ENCODE measurements at places on chromosomes 5 and 9.

- no peak for DNase-seq
Measured at GRCh38 chr9:124831642-124832364, 21.5 kb upstream of the WDR38 start.

DNA sequence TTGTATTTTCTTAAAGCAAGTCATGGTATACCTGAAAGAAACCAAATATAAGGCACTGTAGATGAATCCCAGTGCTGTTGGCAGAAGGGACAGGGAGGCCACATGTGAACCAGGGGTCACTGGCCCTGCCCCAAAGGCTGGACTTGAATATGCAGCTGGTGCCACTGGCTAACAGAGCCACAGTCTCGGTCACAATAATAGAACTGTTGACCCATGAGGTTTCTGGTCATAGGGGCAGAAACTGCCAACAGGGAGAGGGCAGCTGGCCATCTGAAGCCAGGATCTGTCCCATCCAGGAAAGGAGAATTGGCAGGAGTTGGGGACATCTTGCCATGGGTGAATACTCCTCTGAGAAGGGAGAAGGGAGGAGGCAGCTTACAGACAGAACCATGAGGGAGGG, 31.9 kb downstream of the PALM2AKAP2 start:
- DNase-seq = no peak

- peak; percentile 46 for DNase-seq
Measured at GRCh38 chr9:5920860-5921328, 30.2 kb downstream of the MLANA start.

DNA sequence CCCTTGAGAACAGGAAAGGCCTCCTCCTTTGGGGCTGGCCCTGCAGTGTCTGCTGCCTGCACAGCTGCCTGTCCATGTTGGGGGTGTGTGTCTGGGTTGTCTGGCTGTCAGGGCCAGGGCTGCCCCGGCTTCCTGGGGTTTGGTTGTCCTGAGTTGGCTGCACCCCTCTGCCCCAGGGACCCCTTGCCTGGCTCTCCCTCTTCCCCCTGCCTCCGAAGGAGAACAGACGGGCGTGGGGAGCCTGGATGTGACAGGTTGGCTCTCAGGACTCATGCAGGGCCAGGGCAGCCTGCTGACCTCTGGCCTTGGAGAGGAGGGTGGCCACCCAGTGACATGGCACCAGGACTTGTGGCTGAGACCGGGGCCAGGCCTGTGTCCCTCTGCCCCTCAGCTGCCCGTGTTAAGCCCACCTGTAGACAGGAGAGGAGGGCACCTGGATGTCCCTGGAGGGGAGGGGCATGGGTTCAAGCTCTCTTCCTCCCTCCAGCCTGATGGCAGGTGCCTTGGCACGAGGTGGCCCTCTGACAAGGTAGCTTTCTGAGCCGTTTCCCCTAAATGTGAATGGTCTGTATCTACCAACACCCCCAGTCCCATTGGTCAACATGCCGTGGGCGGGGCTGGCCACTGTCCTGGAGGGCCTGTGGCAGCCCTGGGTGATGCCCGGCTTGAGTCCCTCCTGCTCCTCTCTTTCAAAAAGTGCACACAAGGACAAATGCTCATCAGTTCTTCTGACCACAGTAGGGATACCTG, 34.9 kb downstream of the WNK2 start:
- DNase-seq = no peak

DNA sequence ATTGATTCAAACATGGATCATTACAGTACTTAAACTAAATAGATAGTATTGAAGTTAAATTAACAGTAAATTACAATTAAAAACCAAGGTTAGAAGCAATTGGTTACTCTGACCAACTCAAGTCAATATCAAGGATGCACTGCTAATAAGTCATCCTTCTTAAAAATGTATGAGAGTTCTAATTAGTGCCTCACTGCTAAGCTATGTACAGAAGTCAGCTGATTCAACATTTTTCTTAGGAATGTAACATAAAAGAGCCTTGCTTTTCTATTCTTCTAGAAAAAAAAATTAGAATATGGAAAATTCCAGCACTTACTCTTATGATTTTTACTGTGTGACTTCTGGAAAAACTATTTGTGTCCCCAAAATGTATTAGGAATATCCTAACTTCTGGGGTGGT, 75.7 kb upstream of the FBN2 start:
- no peak for DNase-seq

DNA sequence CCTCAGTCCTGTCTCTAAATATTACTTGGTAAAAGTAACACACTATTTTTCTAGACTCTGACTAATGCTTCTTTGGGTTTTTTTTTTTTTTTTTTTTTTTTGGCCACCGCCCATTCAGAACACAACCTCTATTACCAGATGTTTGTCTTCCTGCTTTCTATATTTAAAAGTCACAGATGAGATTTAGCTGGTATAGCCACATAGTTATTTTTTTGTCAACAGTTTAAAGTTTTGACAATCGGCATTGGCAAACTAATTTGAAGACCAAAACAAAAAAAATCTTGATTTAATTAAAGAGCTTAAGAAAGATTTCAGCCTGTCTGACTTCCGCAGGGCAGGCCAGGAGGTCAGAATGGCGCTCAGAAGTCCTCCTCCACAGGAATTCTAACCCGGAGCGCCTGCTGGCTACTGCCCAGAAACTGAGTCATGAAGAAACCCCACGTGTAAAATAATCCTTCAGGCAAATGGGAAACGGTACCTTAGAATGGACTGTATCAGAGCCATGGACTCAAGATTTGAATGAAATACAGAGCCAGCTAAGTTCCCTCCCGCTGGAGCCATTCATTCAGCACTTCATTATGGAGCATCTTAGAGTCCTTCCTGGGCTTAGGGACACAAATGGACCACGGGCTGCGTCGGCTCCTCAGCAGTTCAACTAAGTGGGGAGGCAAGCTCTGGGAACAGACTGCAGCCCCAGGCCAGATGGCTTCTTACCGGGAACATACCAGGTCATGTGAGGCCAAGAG, 55.6 kb downstream of the PTPDC1 start:
- no peak for DNase-seq

- DNase-seq = no peak
Measured at GRCh38 chr9:19498015-19498414, 89.2 kb downstream of the ACER2 start.

- DNase-seq = no peak
Measured at GRCh38 chr5:32506799-32507198, 62.3 kb upstream of the ZFR start.

- peak; percentile 93 for DNase-seq
Measured at GRCh38 chr5:43556857-43557542, at the start of gene PAIP1. Gene PAIP1, minus strand, starts transcription at chr5:43557077. Its CDS starts 231 bp downstream, at chr5:43556846.

DNA sequence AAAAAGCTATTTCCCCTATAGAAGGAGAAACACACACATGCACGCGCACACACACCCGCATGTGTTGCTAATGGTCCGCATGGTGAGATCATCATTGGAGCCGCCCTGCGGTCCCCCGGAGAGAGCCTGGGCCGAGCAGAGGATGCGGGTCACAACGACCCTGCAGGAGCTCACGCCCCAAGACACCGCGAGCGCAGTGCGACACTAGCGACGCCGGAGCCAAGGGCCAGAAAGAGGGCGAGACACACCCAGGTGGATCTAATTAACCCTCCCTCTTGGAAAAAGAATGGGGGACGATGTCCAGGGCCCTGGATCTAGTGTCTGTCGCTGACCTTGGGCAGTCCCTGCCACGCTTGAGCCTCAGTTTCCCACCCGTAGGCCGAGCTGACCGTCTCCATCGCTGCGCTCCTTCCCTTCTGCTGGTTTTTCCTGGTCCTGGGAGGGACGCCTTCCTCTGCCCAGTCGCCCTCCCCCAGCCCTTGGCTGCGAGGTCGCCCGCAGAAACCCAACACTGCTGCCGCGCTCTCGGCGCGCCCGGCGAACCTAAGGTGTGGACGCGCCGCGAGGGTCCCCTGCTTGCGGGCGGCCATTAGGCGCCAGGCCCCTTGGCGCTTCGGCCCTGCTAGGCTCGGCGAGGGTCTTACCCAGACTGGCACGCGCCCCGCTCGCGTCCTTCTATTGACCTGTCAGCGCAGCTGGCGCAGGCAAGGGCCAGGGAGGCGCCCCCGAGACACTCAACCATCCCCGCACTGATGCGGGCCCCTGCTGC, 47.5 kb upstream of the RNF20 start:
- peak; percentile 4 for DNase-seq

DNA sequence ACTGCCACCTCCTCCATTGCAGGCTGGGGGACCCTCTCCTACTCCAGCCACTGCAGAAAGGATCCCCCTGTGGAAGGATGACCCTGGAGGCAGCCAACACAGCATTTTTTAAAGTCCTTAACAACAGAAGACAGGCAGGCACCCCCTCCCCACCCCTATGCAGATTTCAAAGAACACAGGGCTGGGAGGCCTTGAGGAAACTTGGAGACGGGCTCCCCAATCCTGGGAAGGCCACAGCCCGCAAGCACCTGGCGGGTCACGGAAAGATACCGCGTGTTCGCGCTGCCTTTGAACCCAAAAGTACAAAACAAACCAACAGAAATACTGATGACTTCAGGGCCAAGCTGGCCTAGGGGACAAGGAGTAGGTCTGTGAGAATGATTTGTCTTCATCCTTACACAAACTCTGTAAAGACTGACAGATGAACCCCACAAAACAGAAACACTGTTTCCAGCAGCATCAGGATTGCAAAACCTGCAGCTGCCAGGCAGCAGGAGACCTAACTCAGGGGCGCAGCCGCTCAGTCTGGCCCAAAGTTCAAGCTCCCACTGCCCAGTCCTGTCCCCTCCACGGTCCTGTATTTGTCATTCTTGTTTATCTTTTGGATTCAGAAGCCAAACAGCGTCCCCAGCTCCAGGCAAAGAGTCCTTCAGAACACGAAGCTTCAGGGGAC, 13.8 kb downstream of the VAV2 start:
- no peak for DNase-seq

GRCh38 chr5:78886341-78887230, 98.5 kb downstream of the ARSB start:
- DNase-seq = no peak

GRCh38 chr9:133979273-133979920, 12.7 kb downstream of the VAV2 start:
- DNase-seq = peak; percentile 66

DNA sequence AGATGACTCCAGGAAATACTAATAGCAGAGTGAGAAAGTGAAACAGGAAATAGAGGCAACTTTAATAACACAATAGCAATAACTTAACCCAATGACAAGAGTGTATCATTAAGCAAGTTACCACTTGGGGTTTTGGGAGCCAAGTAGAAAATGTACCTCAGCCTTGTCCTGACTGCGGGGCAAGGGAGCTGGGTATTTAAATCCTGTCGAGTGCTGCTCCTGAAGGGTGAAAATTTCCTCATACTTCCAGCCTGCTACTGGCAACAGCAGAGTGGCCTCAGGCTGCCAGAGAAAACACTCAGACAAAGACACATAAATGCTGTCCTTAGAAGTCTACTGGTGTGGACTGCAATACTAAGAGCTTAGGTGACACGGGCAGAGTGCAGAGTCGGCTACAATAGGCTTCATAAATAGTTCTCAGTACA, 112.5 kb upstream of the EMB start:
- no peak for DNase-seq

DNA sequence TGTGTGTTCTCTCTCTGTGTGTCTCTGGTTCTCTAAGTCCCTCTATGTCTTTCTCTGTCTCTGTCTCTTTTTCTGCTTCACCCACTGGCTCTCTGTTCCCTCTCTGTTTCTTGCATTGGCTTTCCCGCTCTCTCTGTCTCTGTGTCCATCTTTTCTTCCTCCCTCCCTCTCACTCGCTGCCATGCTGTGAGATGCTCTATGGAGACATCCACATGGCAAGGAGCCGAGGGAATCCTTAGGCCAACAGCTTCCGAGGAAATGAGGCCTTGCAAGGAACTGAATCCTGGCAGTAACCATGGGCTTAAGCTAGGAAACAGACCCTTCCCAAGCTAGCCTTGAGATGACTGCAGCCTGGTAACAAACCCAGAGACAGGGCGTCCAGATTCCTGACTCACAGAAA, 117.3 kb downstream of the BRINP1 start:
- no peak for DNase-seq

DNA sequence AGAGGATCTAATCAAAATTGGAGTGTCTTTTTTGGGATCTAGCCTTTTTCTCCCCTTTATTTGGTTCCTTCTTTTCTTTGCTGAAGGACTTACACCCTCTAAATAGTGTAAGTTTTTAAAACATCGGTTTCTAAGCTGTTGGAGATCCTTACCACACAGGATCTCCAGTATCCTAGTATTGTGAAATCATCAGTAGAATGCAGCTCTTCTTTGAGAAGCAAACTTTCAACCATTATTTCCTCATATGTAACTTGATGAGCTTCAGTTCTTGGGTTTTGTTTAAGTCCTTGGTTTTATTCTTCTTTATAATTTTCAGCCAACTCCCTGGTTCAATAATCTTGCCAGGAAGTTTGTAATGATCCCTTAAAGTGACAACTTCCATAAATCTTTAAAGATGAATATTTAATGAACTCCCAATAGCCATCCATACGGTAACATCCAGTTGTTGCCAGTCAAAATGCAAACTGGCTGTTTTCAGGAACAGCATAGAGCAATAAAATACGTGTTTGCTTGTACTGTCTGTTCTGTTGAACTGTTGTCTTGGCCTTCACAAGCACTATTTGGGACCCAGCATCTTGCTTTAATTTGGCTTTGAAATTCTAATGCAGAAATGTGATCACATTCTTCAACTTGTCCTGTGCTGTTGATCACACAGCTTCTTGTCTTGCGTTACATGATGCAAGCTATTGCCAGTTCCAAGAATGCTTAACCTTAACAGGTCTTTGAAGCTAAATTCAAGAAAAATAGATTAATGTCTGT, 34.8 kb upstream of the TTC23L start:
- no peak for DNase-seq

- DNase-seq = no peak
Measured at GRCh38 chr9:116460026-116460425, 227.1 kb upstream of the TRIM32 start.

DNA sequence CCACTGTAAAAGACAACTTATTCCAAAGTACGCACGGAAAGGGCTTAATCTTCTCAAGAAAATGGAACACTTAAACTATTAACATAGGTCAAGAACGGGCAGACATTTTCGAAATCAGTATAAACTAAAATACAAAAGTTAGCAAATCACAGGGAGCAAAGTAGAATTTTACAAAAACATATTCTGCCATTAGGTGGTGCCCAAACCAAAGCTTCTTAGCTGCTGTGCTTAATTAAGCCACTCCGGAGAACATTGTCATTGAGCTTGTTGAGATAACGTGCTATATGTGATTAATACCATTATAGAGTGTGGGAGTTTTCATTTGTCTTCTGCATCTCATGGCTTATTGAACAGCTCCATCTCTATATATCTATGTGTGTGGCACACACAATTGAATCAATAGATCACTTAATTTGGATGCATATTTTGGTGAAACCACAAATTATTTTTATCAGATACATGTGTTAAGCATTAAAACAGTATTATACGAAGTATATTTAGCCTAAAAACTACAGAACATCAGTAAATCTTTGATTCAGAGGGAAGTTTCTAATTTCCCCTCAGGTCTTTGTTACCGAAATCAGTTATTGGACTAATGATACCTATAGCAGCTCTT, 23.4 kb downstream of the UBLCP1 start:
- DNase-seq = no peak

DNA sequence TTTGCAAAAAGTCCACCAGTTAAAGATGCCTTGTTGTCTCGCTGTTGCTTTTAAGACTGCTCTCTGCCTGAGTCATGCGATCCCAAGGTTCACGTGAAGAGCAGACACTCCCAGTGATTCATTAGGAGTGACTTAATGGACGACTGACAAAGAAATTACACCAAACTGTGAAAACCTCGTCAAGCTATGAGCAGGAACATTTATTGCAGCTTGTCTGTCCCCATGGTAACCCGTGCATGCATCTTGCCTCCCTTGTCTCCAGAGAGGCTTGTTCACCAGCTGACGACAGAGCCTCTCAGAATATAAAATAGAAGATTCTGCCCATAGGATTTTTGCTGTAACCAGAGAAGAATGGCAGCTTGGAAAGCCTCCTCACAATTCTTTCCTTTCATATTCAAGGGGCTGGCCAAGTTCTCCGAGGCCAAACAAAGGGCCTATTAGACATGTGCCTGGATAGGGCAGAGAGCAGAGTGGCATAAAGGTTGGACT, 352.7 kb downstream of the SPOCK1 start:
- no peak for DNase-seq
